ENCODE measurements at places on chromosomes 13 and 19.

GRCh38 chr13:21698817-21699679 is 28.2 kb downstream of the FGF9 start:
- H3K4me1 ChIP-seq, result no peaks in the 10 kb centered on the region
- H3K27ac ChIP-seq, result no peak overlapping the region
- H3K27me3 ChIP-seq, result no peaks in the 10 kb centered on the region
- no peak overlapping the region for H3K4me3 ChIP-seq
- H3K36me3 ChIP-seq, result peaks cover 12% of the 10 kb centered on the region
- DNase-seq, result no peak

GRCh38 chr19:43639519-43640423 is at the start of gene CADM4:
CADM4 (minus strand) TSS chr19:43639850; CDS start chr19:43639790, 60 bp downstream.
- H3K4me3 ChIP-seq, result peak within 1 kb of the TSS; percentile 96
- H3K4me1 ChIP-seq, result peaks cover 23% of the 10 kb centered on the region
- H3K27me3 ChIP-seq, result peaks cover 14% of the 10 kb centered on the region
- peak within 1 kb of the TSS; percentile 80 for H3K27ac ChIP-seq

- H3K27ac ChIP-seq, result no peak overlapping the region
- H3K4me3 ChIP-seq, result no peak overlapping the region
- H3K36me3 ChIP-seq, result no peaks in the 10 kb centered on the region
- no peak for DNase-seq
- peaks cover 3% of the 10 kb centered on the region for H3K27me3 ChIP-seq
Observed at GRCh38 chr13:37769078-37769477, 100.5 kb downstream of the TRPC4 start.

DNA sequence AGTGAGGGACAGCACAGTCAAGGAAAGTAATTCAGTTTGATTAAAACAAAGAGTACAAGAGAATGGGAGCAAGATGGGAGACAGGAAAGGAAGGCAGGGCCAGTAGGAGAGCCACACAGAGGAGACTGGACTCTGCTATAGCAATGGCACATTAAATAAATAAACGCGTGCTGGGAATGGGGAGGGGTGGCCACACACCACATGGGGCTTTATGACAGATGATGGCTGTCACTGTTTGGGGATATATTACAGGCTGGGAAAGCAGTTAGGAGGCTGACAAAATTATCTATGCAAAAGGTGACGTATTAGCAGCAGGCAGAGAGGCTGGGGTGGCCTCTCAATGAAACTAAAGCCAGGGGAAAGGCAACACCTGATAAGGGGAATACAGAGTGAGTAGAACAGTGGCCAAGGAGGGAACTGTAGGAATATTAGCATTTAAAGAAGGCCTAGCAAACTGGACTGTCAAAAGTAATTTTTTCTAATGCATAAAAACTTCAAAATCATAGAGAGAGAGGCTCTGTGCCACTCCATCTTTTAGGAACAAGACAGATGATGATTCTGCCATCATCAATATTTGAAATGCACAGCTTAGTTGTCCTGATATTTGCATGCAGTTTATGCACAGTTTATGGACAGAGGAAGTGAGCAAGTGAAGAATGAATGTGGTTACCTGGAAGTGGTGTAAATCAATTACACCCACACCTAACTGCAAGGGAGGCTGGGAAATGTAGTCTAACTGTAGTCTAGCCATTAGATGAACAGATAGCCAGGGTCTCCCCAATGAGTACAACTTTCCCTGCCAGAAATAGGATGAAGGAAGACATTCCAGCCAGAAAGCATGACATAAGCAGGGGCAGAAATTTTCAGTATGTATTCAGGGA is 346.5 kb downstream of the FOXO1 start:
- H3K27me3 ChIP-seq, result no peaks in the 10 kb centered on the region
- no peak overlapping the region for H3K27ac ChIP-seq
- peaks cover 17% of the 10 kb centered on the region for H3K4me1 ChIP-seq
- H3K36me3 ChIP-seq, result no peaks in the 10 kb centered on the region
- H3K4me3 ChIP-seq, result no peak overlapping the region
- DNase-seq, result no peak

GRCh38 chr13:113065406-113066141 is 40.0 kb upstream of the F7 start:
- peaks cover 4% of the 10 kb centered on the region for H3K36me3 ChIP-seq
- no peak overlapping the region for H3K4me3 ChIP-seq
- H3K4me1 ChIP-seq, result peaks cover 6% of the 10 kb centered on the region
- H3K27me3 ChIP-seq, result no peaks in the 10 kb centered on the region
- no peak overlapping the region for H3K27ac ChIP-seq
- DNase-seq, result no peak

- peak overlapping the region; percentile 19 for H3K27ac ChIP-seq
- H3K4me1 ChIP-seq, result peaks cover 15% of the 10 kb centered on the region
- H3K36me3 ChIP-seq, result no peaks in the 10 kb centered on the region
- H3K4me3 ChIP-seq, result peak overlapping the region; percentile 92
- peaks cover 83% of the 10 kb centered on the region for H3K27me3 ChIP-seq
Observed at GRCh38 chr13:36130552-36131221, 495 bp downstream of the DCLK1 start.

DNA sequence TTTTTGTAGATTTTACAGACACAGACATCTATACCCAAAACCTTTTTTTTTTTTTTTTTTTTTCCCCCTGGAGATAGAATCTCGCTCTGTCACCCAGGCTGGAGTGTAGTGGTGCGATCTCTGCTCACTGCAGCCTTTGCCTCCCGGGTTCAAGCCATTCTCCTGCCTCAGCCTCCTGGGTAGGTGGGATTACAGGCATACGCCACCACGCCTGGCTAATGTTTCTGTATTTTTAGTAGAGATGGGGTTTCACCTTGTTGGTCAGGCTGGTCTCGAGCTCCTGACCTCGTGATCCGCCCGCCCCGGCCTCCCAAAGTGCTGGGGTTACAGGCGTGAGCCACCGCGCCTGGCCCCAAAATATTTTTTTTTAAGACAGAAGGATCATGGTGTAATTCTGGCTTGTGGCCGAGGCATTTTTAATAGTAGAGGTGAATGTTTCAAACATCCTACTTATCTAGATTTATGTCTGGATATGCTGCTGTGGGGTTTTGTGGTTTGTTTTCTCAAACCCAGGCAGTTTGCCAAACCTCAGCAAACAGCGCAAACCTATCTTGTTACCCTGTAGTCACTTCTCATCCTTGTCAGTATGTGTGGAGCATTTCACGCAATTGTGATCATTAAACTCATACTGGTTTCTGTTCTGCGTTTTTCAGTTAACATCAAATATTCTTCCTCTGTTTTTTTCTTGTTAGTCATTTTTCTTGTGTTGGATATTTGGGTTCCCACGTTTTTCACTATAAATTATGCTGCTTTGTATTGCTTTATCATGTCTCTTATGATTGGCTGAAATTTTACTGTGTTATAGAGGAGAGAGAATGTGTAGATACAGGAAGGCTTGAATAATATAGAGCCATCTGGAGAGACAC is 36.2 kb upstream of the GARRE1 start:
- H3K36me3 ChIP-seq, result peaks cover 46% of the 10 kb centered on the region
- no peak overlapping the region for H3K4me3 ChIP-seq
- no peaks in the 10 kb centered on the region for H3K4me1 ChIP-seq
- no peak overlapping the region for H3K27ac ChIP-seq
- DNase-seq, result no peak
- H3K27me3 ChIP-seq, result no peaks in the 10 kb centered on the region

GRCh38 chr19:8607386-8607785 is 3.1 kb downstream of the ADAMTS10 start:
- no peak for DNase-seq
- H3K4me3 ChIP-seq, result peak overlapping the region; percentile 54
- peak overlapping the region; percentile 39 for H3K27ac ChIP-seq
- H3K4me1 ChIP-seq, result peaks cover 26% of the 10 kb centered on the region
- H3K36me3 ChIP-seq, result peaks cover 14% of the 10 kb centered on the region

DNA sequence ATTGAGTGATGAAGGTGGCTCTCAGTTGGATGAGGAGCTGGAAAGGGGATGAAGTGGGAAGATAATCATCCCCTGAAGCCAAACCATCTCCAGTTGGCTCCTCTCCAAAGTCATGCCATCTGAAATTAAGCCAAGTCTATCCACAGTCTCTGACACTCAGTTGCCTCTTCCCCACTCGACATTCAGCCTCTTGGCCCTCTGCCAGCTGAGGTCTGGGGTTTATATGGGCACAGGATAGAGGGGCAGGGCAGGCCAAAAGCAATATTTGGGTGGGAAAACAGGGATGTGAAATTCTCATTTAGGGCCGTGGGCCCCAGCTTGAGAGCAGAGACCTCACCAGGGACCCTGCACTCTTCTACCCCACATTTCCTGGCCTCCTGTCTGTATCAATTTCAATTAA is 85.9 kb downstream of the SLITRK1 start:
- H3K36me3 ChIP-seq, result no peaks in the 10 kb centered on the region
- no peaks in the 10 kb centered on the region for H3K27me3 ChIP-seq
- no peak overlapping the region for H3K27ac ChIP-seq
- DNase-seq, result no peak
- H3K4me3 ChIP-seq, result no peak overlapping the region

DNA sequence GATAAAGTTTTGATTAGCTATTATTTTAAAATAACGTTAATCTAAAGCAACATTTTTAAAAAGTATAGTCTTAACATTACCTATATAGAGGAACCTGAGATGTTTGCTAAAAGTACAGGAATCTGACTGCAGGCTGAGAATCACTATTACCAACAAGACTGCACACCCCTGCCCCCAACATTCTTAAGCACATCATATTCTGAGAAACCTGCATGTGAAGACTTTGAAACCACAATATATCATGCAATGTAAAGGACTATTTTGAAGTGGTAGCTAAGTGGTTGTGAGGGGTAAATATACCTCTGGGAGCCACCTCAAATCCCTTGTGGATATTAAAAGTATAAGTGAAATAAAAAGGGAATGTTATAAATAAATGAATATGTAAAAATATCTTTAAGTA is 119.0 kb upstream of the KLF12 start:
- H3K4me3 ChIP-seq, result no peak overlapping the region
- no peaks in the 10 kb centered on the region for H3K36me3 ChIP-seq
- DNase-seq, result no peak
- no peaks in the 10 kb centered on the region for H3K27me3 ChIP-seq
- peaks cover 5% of the 10 kb centered on the region for H3K4me1 ChIP-seq

DNA sequence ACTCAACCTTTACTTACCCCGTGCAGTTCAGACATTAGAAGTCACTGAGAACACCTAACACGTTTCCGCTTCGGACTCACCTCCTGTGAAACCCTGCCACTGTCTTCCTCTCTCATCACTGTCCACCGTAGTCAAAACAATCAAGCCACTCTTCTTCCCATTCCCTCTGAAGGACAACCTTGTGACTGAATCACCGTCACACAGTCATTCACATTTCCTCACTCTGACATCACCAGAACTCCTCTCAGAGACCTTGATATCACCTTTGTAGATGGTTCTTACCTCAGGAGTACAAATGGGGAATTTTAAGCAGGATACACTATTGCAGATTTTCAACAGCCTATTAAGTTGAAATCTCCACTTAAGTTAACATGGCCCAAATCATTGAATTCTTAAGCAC is 1.3 kb upstream of the KBTBD6 start:
- peaks cover 18% of the 10 kb centered on the region for H3K36me3 ChIP-seq
- peak overlapping the region; percentile 99 for H3K4me3 ChIP-seq
- peaks cover 28% of the 10 kb centered on the region for H3K4me1 ChIP-seq
- peak overlapping the region; percentile 96 for H3K27ac ChIP-seq
- no peak for DNase-seq

GRCh38 chr13:75760131-75761021 is 124.2 kb downstream of the LMO7 start:
- peak overlapping the region; percentile 96 for H3K27ac ChIP-seq
- DNase-seq, result no peak
- peak overlapping the region; percentile 85 for H3K4me3 ChIP-seq
- H3K4me1 ChIP-seq, result peaks cover 9% of the 10 kb centered on the region
- H3K27me3 ChIP-seq, result no peaks in the 10 kb centered on the region
- peaks cover 8% of the 10 kb centered on the region for H3K36me3 ChIP-seq

DNA sequence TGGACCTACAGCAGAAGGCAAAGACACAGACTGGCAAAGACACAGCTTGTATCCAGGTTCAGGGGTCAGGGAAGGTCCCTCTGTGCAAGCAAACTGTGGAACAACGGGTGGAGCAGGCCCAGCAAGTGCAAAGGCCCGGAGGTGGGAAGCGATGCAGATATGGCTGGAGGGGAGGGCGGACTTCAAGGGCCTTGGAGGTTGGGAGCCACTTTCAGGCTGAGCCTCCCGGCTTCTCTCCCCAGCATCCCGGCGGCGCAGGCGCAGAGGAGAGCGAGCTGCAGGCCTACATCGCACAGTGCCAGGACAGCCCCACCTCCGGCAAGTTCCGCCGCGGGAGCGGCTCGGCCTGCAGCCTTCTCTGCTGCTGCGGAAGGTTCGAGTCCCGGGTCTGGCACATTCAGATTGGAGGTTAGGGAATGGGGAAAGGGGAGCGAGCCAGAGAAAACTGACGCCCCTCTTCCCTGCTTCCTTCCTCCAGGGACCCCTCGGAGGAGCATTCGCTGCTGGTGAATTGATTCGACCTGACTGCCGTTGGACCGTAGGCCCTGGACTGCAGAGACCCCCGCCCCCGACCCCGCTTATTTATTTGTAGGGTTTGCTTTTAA is 2.1 kb upstream of the PNPLA6 start:
- H3K4me1 ChIP-seq, result peaks cover 4% of the 10 kb centered on the region
- peaks cover 4% of the 10 kb centered on the region for H3K36me3 ChIP-seq
- H3K27ac ChIP-seq, result peak overlapping the region; percentile 94
- no peaks in the 10 kb centered on the region for H3K27me3 ChIP-seq
- no peak for DNase-seq

- H3K27me3 ChIP-seq, result no peaks in the 10 kb centered on the region
- no peak overlapping the region for H3K27ac ChIP-seq
- no peaks in the 10 kb centered on the region for H3K4me1 ChIP-seq
- no peaks in the 10 kb centered on the region for H3K36me3 ChIP-seq
Observed at GRCh38 chr19:32868206-32868950, 1.2 kb downstream of the SLC7A9 start.

GRCh38 chr13:45335397-45336024 is 5.5 kb downstream of the TPT1 start:
- no peak overlapping the region for H3K4me3 ChIP-seq
- H3K4me1 ChIP-seq, result peaks cover 54% of the 10 kb centered on the region
- DNase-seq, result no peak
- H3K36me3 ChIP-seq, result peaks cover 55% of the 10 kb centered on the region
- H3K27me3 ChIP-seq, result no peaks in the 10 kb centered on the region

DNA sequence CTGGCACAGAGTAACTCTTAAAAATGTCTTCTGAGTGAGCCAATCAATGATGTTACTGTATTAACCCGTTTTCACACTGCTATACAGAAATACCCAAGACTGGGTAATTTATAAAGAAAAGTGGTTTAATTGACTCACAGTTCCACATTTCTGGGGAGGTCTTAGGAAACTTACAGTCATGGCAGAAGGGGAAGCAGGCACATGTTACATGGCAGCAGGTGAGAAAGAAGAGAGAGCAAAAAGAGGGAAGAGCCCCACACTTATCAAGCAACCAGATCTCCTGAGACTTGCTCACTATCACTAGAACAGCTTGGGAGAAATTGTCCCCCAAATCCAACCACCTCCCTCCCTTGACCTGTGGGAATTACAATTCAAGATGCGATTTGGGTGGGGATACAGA is 97.6 kb upstream of the MIR17HG start:
- H3K27me3 ChIP-seq, result no peaks in the 10 kb centered on the region
- H3K4me3 ChIP-seq, result no peak overlapping the region
- H3K4me1 ChIP-seq, result peaks cover 4% of the 10 kb centered on the region

DNA sequence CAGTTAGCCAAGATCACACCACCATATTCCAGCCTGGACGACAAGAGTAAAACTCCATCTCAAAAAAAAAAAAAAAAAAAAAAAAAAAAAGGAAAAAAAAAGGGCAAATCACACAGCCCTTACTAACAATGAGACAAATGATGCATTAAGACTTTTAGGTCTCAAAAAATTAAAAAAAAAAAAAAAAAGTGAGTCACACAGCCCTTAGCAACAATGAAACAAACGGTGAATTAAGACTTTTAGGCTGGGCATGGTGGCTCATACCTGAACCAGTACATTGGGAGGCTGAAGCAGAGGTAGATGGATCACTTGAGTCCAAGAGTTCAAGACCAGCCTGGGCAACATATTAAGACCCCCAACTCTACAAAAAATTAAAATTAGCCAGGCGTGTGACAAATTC is 32.4 kb upstream of the EIF3G start:
- no peak overlapping the region for H3K4me3 ChIP-seq
- no peaks in the 10 kb centered on the region for H3K4me1 ChIP-seq
- no peak overlapping the region for H3K27ac ChIP-seq
- no peaks in the 10 kb centered on the region for H3K27me3 ChIP-seq
- peaks cover 21% of the 10 kb centered on the region for H3K36me3 ChIP-seq
- DNase-seq, result no peak

Data from type B pancreatic cell (in vitro differentiated cells).